NCI-H69 (cell line): ENCODE measurements at places on chromosomes 13 and 19.

DNA sequence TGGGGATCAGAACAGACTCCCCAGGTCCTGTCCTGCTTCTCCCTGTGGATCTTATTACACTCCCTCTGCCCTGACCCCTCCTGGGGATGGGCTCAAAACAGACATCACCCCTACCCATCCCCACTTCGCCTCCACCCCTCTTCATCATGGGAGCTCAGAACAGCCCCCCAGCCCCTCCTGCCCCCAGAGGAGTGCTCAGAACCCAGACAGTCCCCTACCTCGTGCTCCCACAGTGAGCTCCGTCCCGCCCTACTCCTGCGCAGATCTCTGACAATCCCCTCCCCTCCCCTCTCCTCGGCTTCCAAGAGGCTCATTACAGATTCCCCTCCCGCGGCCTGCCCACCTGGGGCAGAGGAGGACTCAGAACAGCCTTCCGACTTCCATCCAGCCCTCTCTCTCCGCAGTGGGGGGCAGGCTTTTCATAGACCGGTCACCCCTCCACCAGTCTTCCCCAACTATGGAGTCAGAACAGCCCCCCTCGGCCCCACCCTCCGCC is 6.1 kb downstream of the NXNL1 start:
- DNase-seq: peak; percentile 52

DNA sequence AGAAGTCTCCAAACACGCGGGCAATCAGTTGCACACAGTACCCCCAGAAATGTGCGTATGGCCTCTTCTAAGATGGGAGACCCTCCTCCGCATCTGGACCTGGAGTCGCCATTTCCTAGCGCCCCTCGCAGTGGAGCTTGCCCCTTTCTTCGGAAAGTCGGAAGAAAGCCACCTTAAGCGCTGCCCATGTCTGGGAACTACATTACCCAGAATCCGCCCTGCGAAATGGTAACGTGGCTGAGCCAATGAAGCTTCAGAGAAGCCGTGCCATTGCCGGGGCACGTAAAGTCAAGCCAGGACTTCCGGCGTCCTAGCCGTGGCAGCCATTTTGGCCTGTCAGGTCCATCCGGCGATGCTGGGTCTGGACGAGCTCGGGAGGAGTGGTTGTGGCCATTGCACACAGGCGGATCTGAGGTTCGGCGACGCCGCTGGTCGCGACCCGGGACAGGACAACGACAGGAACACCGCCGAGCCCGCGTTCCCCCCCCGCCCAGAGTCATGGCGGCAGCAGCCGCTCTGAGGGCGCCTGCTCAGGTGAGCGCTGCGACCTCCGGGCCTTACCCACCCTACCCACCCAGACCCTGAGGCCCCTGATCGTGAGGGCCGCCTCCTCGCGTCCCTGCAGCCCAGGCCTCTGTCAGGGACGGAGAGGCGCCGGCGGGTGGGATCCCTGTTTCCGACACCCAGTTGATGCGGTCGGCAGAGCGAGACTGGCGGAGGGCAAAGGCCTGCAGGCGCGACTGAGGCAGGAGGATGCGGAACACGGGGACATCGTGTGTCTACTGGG is at the start of gene ZNF586:
Gene ZNF586 (plus strand): TSS at position 332 of the 787 bp plus-strand sequence. CDS start 167 bp downstream, at position 499.
- no peak for DNase-seq

DNA sequence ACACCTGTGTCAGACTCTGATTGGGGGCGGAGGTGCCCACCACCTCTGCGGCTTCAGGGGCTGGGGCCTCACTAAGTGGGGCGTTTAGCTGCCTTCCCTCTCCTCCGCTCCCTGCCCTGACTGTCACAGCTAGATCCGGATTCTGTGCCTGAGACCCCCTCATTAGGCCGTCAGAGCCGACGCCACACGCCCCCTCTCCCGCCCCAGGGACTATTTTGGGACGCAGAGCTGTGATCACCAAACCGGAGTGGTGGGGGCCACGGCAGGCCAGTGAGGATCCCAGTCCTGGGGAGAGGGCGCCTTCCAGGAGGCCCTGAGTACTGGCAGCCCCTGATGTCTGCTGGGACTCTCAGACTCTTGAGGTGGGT is 762 bp downstream of the KANK3 start:
- DNase-seq: no peak

- DNase-seq: no peak
Observed at GRCh38 chr13:27425158-27425917, 919 bp downstream of the GTF3A start.

GRCh38 chr13:108508263-108508662 is 121.1 kb upstream of the MYO16 start:
- peak; percentile 8 for DNase-seq

- no peak for DNase-seq
Observed at GRCh38 chr19:18939922-18940768, 872 bp downstream of the HOMER3 start.

DNA sequence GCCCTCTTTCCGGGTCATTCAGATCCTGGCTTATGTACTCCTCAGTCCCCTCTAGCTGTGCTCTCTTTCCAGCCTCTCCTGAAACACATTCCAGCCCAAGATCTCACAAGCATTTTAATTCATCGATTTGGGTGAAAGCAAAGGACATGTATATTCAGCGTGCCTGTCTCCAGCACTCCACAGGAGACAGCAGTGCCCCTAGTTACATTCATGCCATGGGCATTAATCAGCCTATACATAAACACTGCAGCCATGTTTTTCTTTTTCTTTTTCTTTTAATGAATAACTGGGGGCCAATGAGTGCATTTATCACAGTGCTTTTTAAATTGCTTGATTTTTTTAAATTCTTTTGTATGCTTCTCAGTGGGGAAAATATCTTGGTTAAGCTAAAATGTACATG is 199.1 kb downstream of the DCT start:
- peak; percentile 17 for DNase-seq

DNA sequence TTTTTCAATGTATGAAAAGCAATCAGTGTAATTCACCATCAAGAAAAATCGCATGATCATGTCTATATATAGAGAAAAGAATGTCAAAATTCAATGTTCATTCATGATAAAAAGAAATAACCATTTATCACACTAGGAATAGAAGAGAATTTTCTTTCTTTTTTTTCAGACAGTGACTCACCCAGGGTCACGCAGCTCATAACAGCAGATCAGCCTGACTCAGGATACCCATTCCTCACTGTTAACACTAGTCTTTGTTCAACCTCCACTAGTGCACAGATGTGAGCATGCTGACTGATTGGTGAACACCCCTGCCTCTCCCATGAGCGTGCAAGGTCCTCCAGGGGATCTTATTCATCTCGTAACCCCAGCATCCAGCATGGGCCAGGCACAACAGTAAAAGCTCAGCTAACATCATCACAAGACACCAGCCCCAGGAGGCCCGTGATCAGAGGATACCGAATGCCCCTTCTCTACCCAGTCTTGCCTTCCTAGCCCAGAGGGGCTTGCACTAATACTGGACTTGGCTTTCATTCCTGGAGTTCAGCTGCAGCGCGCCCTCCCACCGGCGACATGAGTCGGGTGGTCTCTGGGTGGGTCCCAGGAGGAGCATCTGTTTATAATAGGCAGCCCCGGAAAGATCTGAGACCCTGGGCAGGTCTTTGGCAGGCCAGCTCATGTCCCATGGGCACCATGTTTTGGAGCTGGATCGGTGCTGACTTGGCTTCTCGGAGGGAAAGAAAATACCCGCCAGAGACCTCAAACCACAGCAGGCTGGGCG is 539.5 kb upstream of the SLC10A2 start:
- no peak for DNase-seq

DNA sequence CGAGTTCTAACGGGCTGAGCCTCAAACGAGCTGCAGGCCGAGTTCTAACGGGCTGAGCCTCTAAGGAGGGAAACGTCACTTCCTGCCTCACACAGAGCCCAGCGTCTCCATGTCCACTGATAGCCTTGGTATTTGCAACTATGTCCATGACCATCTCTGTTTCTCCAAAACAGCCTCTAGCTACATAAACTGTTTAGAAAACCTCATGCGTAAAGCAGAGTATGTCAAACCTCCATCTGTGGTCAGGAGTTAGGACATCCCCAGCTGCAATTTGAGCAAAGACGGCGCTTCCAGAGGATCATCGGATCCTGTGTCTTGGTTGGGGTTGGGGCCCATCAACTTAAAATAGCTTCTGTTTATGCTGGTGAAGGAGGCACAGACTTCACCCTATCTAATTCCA is 20.8 kb downstream of the RASA3 start:
- no peak for DNase-seq

DNA sequence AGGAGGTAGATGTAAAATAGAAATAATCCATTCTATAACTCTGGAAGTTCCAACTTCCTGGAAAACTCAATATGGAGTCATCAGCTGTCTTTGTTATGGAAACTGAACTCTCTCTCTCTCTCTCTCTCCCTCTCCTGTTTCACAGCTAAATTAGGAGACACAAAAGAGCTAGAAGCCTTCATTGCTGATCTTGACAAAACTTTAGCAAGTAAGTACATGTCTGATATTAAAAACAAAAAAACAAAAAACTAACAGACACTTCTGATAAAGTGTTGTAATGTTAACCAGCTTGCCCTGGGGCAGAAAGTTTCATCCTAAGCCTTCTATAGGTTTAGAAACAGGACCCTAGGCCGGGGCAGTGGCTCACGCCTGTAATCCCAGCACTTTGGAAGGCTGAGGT is 11.3 kb downstream of the RGCC start:
- DNase-seq: no peak

- DNase-seq: no peak
Observed at GRCh38 chr13:25541434-25542123, 169.8 kb downstream of the ATP8A2 start.

- DNase-seq: no peak
Observed at GRCh38 chr19:13483215-13483614, 23.1 kb downstream of the CACNA1A start.

- DNase-seq: no peak
Observed at GRCh38 chr19:46442808-46443450, 14.2 kb upstream of the PNMA8C start.

GRCh38 chr19:31804668-31805067 is 455.4 kb upstream of the TSHZ3 start:
- no peak for DNase-seq

- peak; percentile 81 for DNase-seq
Observed at GRCh38 chr19:48716562-48717291, 2.8 kb downstream of the MAMSTR start.

- DNase-seq: no peak
Observed at GRCh38 chr13:47588676-47589075, 412.4 kb downstream of the SUCLA2 start.

GRCh38 chr19:7254590-7254989 is 39.6 kb downstream of the INSR start:
- no peak for DNase-seq

DNA sequence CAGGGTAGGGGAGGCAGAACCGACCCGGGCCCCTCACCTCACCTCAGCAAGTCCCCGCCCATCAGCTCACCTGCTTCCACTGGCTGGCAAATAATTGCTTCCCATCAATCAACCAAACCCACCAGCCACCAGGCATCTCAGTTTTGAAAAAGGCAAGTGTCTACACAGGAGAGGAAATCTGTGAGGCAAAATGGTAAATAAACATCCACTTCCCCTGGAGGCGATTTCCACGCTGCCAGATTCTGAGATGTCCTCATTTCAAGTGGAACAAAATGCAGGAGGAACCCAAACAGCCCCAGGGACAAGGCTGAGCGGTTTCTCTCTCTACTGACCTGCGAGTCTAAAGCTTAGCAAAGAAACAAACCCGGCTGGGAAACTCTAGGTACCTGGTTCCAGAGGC is 117.5 kb downstream of the CRYL1 start:
- no peak for DNase-seq

DNA sequence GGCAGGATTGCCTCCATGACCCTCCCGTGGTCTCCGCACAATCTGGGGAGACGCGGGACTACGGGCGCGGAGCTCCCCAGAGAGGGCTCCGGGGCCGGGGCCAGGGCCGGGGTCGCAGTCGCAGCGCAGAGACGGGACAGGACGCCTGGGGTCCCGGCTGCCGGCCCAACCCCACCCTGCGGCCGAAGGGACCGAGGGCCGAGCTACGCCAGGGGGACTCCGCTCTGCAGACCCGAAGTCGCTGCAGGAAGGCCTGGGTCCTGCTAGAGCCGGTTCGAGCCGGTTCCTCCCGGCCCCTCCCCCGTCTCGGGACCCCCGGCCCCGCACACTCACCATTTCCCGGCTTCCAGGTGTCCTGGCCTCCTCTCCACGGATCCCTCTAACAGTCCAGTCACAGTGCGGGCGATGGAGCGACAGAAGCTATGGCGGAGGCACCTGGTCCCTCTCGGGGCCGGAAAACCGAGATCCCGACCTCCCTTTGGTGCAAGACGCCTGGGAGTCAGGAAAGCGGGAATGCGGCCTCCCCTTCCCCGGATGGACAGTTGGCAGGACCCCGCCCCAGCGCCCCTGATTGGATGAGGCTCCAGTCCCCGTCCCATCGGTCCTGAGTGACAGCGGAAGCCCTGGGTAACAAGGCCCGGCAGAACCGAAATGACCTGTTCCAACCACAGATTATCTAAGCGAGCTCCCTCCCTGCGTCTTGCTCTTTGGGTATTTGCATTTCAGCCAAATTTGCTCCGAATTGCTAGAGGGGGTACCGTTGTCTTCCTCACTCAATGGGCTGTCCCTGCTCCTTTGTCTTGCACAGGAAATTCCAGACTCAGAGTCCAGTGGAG is at the start of gene ZNF625:
Gene ZNF625 (minus strand): TSS at position 512 of the 836 bp plus-strand sequence. CDS start 176 bp downstream, at position 336.
- DNase-seq: peak; percentile 98

- DNase-seq: no peak
Observed at GRCh38 chr19:40321076-40321475, 27.1 kb downstream of the C19orf47 start.

GRCh38 chr19:45954156-45954555 is 19.5 kb downstream of the NOVA2 start:
- DNase-seq: peak; percentile 31

DNA sequence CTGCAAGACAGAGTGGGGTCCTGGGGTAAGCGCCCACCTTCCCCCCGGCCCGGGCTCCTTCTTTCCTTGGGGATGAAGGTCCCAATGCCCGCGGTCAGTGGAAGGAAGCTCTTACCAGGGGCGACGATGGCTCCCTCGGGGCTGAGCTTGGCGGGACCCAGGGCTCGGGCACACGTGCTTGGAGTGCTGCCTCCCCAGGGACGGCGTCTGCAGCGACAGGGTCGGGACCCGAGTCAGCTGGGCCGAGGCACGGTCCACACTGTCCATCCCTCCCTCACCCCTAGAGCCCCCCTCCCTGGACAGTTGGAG is 3.5 kb downstream of the JSRP1 start:
- no peak for DNase-seq

DNA sequence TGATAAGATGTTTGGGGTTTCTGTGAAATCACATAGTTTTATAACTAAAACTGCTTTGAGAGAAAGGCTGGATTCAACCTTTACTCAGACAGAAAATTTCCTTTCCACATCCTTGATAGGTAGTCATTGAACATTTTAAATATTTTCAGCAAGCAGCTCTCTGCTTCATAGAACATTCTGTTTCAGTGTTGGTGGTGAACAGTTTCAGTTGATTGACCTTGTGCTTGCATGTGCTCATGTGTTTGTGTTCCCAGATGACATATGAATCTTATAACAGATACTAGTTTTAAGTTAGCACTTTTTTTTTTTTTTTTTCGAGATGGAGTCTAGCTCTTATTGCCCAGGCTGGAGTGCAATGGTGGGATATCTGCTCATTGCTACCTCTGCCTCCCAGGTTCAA is 290.1 kb downstream of the HS6ST3 start:
- no peak for DNase-seq

- DNase-seq: no peak
Observed at GRCh38 chr13:102569488-102569887, 27.3 kb upstream of the TPP2 start.
